Activated naive CD8-positive, alpha-beta T cell treated with anti-CD3 and anti-CD28 coated beads, Interleukin-2, amount 50 U/mL, for 24 hours (primary cell): ENCODE measurements at places on chromosomes 4 and X.

DNA sequence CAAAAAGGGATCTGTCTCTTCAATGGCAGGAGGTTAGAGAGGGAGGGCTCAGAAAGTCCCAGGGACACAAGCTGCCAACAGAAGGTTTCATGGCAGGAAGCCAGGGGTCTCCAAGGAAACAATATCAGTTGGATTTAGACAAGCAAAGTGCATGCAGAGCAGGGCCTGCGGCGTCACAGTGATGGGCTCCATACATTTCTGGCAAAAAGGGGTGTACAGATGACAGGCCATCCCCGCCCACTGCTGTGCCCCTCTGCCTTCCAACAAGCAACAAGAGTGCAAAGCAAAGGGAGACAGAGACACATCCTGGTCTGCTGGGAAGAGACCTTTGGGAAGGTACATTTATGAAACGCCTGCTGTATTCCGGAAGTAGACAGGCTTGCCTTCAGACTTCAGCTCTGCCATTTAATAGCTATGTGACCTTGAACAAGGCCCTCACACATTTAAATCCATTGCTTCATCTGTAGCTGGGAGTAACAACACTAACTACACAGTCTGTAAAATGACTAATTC is 121.2 kb downstream of the AFAP1 start:
- peaks cover 9% of the 10 kb centered on the region for H3K36me3 ChIP-seq
- no peaks in the 10 kb centered on the region for H3K27me3 ChIP-seq
- peaks cover 6% of the 10 kb centered on the region for H3K4me1 ChIP-seq
- no peak overlapping the region for H3K4me3 ChIP-seq

GRCh38 chr4:52107745-52108144 is 56.6 kb downstream of the SPATA18 start:
- H3K36me3 ChIP-seq = no peaks in the 10 kb centered on the region
- no peak overlapping the region for H3K27ac ChIP-seq
- DNase-seq = no peak
- no peaks in the 10 kb centered on the region for H3K4me1 ChIP-seq
- H3K27me3 ChIP-seq = peaks cover 2% of the 10 kb centered on the region
- H3K4me3 ChIP-seq = no peak overlapping the region

DNA sequence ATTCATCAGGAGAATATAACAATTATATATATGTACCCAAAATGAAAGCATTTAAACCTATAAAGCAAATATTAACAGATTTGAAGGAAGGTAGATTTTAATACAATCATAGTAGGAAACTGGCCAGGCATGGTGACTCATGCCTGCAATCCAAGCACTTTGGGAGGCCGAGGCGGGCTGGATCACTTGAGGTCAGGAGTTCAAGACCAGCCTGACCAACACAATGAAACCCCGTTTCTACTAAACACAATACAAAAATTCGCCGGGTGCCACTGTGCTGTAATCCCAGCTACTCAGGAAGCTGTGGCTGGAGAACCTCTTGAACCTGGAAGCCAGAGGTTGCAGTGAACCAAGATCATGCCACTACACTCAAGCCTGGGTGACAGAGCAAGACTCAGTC is 118.3 kb downstream of the KCNIP4 start:
- no peak overlapping the region for H3K4me3 ChIP-seq
- H3K27me3 ChIP-seq = no peaks in the 10 kb centered on the region
- no peak for DNase-seq

GRCh38 chr4:186266729-186267456 is 904 bp downstream of the F11 start:
- H3K27me3 ChIP-seq = peaks cover 26% of the 10 kb centered on the region
- no peak overlapping the region for H3K4me3 ChIP-seq
- no peaks in the 10 kb centered on the region for H3K4me1 ChIP-seq
- no peak overlapping the region for H3K27ac ChIP-seq

- H3K27me3 ChIP-seq = peaks cover 33% of the 10 kb centered on the region
- peaks cover 3% of the 10 kb centered on the region for H3K36me3 ChIP-seq
- no peak overlapping the region for H3K4me3 ChIP-seq
- no peak for DNase-seq
Observed at GRCh38 chr4:1045595-1046201, 34.3 kb downstream of the FGFRL1 start.
